Neural progenitor cell (in vitro differentiated cells): ENCODE measurements at places on chromosomes 3 and 15.

DNA sequence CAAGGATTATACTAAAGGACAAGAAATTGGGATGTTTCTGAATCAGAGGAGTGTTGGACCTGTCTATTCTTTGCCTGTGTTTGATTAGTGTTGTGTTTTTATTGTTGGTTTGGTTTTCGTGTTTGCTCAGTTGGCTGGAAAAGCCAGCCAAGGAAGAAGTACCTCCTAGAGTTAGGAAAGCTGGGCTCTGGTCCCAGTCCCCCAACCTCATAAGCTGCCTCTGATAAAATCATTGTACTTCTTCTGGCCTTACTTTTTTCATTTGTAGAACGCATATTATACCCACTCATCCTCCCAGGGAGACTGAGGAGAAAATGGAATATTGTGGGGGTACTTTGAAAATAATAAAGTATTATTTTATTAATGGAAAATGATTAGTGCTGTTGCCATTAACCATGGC is 177.4 kb upstream of the TRIM42 start:
- no peak for DNase-seq

GRCh38 chr3:44803298-44803697 is 41.7 kb downstream of the KIF15 start:
- DNase-seq, result no peak

GRCh38 chr3:27596334-27596841 is 112.2 kb upstream of the SLC4A7 start:
- no peak for DNase-seq

GRCh38 chr3:190003681-190004123 is 117.0 kb downstream of the P3H2 start:
- no peak for DNase-seq

DNA sequence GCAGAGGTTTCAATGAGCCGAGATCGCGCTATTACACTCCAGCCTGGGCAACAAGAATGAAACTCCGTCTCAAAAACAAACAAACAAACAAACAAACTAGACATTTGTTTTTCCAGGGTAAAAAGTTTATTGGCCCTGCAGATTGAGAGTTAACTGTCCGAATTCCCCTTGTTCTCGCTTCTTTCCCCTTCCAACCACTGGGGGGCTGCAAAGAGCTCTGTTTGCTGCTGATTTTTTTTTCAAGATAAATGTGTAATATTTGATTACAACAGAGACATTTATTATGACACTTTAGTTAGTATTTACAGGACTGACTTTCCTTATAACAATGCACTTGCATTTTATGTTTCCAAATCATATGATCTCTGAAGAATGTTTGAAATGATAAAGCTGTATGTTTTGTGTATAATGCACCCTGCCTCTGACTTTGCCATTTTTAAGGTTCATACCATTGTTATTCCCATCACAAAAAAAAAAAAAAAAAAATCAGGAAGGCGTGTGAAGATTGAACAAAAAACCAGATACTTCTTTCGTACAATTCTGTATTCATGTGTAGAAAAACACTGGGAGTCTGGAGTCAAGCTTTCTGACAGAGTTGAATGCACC is 2.8 kb downstream of the CLSTN2 start:
- peak; percentile 48 for DNase-seq

DNA sequence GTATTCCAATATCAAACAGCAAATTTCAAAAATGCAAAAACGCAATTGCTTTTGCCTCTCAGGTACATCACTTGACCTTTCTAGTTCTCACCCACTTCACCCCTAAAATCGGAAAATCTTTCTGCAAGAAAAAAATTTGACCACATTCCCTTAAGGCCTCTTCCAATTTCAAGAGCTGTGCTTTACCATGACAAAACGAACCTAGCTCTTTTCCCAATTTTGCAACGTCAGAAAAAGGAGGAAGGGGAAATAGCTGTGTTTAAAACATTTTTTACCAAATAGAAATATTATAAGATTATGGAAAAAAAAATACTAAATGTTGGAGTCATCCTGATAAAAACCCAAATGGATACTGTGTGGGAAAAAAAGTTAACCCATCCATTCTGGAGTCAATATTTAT is 1.1 kb upstream of the NR2C2 start:
- DNase-seq, result no peak

- peak; percentile 33 for DNase-seq
Measured at GRCh38 chr15:60299452-60300047, 98.2 kb downstream of the ANXA2 start.

DNA sequence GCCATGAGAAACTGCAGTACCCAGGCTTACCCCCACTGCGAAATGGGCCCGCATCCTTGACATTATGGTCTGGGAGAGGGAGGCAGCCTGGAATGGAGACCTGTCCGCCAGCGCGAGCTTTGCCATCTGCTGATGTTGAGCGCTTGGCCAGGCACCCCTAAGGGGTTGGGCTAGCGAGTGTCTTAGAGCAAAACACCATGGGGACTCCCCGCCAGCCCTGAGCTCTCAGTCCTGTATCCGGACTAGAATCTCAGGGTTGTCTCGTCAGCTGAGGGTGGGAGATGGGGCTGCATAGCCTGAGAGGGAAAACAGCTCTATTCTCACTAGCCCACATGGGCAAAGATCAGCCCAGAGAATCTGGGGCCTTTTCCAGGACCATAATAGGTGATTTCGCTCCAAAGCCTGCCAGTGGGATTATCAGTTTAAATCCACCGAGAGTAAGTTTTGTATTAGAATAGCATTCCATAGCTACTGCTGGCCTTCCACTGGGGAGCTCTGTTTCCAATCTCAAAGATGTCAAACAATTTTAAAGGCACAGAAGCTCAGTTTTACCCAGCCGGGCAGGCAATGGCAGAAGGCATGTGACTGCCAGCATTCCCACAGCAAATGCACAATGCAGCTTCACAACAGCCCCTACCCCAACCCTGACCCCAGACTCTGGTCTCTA is 167.5 kb upstream of the TPM1 start:
- DNase-seq, result peak; percentile 29

DNA sequence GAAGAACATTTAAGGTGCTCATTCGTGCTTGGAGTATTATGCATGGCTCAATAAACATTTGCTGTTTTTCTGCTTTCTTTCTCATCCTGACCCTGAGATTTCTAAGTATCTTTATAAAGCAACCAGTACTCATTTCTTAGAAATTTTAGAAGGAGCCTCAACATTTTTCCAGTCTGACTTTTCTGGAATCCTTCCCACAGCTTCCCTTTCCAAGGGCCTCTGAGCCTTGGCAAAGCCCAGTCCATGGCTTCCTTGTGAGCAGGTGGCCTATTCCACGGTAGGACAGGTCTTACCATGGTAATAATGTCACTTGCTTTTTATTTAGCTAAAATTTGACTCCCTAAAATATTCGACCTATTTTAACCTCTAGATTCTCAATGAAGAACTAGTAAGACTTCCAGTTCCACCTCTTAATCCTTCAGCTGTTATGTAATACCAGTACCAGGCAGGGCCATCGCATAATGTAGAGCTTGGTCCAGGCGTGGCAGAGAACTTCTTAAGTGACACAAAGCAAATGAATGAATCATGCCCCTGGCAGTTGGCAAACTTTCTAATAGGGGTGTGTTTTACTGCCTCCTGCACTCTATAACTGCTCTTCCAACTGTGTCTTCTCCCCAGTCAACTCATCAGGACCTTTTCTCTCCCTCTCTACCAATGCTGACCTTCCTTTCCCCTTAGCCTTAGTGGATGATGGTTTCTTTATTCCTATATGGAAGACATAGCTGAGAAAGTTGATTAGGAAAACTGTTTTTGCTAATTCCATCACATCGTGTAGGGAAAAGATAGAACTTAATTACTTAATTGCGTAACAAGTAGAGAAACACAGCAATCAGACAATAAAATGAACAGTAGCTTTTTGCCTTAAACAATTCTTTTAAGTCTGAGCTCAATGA is 894 bp upstream of the TM4SF4 start:
- DNase-seq, result no peak

DNA sequence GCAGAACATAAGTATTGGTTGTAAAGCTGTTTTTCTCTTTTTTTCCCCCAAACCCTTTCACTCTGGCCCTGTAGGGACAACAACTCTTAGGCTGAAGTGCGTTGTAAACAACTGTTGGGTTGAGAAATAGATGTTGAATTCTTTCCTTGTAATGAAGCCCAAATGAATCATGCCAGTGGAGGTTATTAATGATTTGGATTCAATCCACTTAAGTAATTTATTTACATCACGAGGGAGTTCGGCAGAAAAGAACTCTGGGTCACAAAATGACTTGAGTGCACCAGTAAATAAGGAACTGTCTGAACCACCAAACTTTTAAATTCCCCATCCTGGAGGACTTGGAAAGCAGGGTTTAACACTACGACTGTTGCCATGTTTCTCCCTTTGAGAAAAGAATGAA is 218.9 kb downstream of the PDZRN3 start:
- DNase-seq, result no peak

DNA sequence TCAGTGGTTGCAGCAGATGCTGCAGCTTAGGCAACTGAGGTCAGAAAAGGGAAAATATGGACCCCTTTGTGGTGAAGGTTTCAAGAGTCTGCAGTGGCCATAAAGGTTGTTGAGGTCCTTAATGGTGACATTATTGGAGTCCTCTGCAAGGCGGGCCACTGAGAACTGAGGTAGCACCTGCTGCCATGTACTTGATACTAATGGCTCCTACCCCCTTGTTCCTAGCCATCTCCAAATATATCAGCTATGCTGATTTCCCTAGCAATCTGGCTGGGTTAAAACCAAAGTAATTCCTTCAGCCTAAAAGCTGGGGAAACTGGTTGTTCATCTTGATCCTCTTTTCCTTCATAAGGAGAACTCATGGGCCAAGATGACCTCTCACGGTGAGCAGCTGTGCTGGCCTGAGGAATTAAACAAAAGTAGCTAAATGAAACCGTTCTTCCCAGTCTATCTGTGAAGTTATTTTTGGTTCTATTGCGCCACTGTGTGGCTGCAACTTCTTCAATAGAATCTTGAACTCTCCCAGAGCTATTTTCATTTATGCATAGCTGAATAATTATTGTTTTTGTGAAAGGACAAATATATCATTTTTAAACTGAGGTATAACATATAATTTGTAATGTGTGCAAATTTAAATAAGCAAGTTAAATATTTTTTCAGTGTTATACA is 76.1 kb upstream of the PLSCR4 start:
- peak; percentile 34 for DNase-seq

- no peak for DNase-seq
Measured at GRCh38 chr15:71082803-71083202, 32.5 kb upstream of the THSD4 start.

GRCh38 chr3:186839874-186840641 is 2.5 kb upstream of the ADIPOQ start:
- no peak for DNase-seq

DNA sequence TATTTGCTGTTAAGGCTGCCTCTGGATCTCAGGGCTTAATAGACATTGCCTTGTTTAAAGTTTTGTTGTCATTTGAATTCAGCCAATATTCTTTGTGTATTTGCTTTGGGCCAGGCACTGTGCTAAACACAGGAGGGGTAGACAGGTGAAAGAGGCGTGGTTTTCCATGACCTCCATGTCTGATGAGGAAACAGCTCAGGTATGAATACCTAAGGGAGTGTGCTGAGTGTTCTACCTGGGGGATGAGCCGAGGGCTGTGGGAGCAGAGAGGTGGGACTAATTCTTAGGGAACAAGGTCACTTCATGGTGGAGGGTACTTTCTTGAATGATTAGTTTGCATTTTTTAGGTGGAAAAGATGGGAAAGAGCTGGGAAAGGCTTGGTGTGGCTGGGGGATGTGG is 108.2 kb downstream of the THSD4 start:
- no peak for DNase-seq

DNA sequence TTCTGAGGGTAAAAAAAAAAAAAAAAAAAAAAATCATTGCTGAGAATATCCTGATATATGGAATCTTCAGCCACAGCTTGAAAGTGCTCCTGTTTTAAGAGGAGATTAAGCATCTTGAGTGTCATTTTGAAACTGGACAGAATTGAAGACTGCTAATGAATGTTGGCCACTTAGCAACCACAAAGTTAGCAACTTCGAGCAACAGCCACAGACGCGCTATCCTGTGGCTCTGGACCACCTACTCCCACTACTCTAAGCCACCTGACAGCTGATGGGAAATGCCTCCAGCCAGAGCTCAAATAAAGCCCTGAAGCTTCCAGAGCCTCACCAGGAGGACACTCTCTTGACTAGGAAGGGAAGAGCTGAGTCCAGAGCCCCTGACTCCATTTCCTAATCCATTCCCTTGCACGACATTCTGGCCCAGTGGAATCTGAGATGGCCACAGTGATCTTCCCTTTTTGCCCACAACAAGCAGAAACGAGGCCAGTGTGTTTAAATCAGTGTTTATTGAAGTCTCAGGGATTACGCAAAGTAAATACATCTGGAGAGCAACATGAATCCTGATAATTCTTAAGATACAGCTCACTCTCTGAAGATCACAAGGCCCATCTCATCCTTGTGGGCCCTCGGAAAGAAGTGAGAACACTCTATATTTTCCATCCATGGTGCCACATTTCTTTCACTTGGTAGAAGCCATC is 58.6 kb downstream of the TMEM212 start:
- DNase-seq, result no peak

GRCh38 chr15:68224546-68225250 is 4.8 kb downstream of the CLN6 start:
- no peak for DNase-seq
